ENCODE measurements at places on chromosomes 13 and 19.

- no peak for DNase-seq
These were observed 329.7 kb downstream of the UQCRFS1 start for GRCh38 chr19:28883241-28883693.

DNA sequence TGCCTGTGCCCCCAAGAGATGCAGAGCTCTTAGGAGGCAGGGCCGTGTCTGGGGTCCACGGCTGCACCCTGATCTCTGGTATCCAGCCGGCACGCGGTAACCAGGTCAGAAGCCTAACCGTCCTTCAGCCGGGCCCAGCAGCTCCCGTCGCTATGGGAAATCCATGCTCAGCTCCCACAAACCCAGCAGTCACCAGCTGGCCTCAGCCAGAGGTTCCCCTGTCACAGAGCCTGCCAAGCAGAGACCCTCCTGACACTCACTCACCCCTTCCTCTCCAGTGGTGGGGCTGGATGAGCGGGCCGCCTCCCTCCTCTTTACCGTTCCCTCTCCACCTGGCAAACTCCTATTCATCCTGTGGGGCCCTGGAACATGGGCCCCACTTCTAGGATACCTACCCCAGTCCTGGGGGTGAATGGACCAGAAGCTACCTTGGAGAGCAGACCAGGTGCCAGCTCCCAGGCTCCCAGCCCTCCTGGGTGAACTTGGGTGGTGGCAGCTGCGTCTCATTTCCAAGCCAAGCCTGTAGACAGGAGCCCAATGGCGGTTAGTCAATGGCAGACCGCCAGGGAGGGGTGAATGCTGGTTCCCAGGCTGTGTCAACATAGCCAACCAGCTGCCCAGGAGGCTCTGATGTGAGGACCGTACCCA lies 21.4 kb upstream of the TCF3 start:
- no peak for DNase-seq

DNA sequence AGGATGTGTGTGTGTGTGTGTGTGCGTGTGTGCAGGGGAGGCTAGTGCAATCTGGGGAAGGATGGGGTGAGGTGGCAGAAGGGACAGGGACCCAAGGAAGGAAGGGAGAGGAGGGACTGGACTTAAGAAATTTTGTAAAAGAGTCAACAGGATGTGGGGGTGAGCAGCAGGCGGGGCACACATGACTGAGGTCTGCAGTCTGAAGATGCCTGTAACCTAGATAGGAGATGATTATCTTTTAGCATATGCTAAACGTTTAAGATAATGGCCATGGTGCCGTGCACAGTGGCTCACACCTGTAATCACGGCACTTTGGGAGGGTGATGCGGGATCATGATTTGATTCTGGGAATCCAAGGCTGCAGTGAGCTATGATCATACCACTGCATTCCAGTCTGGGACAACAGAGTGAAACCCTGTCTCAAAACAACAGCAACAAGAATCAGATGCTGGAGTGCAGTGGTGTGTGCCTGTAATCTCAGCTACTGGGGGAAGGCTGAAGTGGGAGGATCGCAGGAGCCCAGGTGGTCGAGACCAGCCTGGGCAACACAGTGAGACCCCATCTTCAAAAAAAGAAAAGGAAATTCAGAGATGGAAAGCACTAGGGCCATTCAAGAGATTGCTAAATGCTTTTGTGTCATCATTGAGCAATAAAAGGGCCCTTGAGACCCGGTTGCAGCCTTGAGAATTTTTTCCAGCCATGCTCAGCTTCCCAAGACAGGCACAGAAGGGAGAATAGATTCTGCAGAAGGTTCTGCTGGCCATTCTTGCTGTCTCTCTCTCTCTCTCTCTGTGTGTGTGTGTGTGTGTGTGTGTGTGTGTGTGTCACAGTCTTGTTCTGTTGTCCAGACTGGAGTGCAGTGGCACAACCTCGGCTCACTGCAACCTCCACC lies 3.8 kb upstream of the ZNF414 start:
- peak; percentile 39 for DNase-seq

DNA sequence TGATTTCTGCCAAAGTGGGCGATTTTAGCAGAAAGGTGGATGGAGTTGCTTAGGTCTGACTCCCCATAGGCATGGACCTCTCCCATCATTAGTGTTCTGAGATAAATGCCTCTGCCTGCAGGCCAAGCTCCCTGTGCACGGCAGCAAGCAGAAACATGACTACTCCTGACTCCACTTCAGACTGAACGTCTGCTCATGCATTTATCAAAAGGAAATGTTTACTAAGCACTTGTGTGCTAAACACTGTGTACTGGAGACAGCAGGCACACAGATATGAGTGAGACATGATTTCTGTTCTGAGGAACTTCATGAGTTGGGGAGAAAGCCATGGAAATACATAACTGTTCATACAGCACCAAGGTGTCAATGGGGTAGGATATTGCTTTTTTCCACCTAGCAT lies 149.6 kb downstream of the MIPEP start:
- no peak for DNase-seq

- no peak for DNase-seq
These were observed 26.9 kb upstream of the RBM26 start for GRCh38 chr13:79432992-79433391.

DNA sequence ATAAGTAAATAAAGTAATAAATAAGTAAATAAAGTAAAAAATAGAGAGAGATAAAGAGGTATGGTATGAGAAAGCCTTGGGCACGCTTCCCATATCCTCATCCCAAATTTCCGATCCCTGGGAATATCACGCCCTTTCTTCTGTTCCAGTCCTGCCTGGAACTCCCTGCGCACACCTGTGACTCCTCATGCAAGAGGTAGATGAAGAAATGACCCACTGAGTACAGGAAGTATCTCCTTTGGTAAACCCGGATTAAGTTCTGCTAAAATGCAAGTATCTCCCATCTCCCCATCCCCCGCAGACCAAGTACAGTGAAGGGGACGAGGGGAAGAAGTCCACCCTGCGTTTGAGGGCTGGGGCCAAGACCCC lies 399 bp upstream of the ZNF136 start:
- DNase-seq, result no peak

DNA sequence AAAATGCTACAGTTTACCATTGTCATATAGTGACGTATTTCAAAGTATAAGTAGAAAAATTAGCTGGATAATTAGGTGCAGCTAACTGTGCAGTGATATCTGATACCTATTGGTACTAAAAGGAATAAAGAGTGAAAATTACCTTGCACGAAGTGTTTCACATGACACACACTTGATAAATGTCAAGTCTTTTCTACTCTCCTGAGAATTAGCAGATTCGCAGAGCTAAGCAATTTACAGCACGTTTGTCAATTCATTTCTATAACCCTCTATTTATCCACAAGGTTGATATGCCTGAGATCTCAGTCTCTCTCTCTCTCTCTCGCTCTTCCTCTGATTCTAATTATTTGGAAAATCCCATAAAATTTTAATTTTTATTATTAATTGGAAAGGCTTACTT lies 1109.0 kb downstream of the EFNB2 start:
- no peak for DNase-seq

DNA sequence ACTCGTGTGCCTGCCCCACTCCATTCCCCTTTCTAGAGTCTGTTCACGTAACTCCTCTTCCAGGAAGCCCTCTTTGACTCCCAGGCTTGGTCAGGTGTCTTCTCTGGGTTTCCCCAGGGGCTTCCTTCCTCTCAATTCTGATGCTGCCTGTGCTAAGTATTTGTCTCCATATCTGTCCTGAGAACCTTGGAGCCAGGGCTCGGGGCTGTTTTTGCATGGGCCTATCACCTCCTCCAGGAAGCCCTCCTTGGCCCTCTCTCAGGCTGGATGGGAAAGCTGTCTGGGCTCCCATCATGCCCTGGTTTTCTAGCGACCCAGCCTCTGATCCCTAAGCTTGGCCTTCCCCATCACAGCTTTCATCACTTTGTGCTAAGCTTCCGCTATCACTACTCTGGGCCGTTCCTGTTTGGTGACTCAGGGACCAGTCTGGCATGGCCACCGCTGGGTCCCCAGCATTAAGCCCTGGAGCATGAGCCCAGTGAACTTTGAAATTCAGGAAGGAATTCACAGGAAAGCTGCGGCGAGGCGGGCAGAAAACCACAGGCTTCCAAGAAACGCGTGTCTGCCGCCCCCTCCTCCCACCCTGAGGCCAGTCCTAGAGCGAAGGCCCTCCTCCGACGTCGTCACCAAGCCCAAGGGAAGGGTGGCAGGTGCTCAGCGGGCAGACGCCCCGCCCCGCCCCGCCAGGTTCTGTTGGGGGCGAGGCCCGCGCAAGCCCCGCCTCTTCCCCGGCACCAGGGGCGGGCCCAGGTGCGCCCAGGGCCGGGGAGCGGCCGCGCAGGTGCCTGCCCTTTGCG lies 486 bp upstream of the SPINT2 start:
- DNase-seq, result peak; percentile 66

GRCh38 chr19:30757837-30758617 lies 385.8 kb downstream of the ZNF536 start:
- DNase-seq, result no peak

- DNase-seq, result no peak
These were observed 3.5 kb upstream of the SBNO2 start for GRCh38 chr19:1177322-1178114.

DNA sequence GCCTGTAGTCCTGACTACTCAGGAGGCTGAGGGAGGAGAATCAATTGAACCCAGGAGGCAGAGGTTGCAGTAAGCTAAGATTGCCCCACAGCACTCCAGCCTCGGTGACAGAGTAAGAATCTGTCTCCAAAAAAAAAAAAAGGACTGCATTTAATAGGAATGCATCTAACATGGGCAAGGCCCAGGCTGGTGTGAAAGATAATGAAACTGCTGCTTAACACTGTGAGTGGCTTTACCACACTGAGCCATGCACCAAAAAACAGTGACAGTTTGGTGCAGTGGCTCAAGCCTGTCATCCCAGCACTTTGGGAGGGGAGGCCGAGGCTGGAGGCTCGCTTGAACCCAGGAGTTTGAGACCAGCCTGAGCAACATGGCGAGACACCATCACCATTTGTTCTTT lies 8.6 kb downstream of the GTF2F1 start:
- no peak for DNase-seq

- DNase-seq, result no peak
These were observed 65.6 kb downstream of the WASF3 start for GRCh38 chr13:26623125-26623524.

- DNase-seq, result no peak
These were observed 132.7 kb downstream of the ZDHHC20 start for GRCh38 chr13:21326155-21327031.

DNA sequence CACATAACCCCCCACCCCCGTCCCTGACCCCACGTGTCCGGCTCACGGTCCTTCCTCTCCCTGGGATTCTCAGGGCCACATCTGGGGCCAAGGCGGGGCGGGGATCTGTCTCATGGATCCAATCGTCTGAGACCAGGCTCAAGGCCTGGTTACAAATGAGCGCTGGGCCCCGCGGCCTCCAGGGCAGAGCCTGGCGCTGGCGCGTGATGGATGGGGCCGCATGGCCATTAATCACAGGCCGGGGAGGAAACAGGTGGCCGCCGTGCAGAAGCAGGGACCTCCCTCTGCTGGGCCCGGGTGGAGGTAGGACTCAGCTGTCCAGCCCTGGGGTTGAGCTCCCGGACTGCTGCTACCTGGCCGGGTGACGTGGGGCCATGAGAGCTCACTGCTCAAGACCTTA lies 5.8 kb upstream of the TLE5 start:
- DNase-seq, result no peak

DNA sequence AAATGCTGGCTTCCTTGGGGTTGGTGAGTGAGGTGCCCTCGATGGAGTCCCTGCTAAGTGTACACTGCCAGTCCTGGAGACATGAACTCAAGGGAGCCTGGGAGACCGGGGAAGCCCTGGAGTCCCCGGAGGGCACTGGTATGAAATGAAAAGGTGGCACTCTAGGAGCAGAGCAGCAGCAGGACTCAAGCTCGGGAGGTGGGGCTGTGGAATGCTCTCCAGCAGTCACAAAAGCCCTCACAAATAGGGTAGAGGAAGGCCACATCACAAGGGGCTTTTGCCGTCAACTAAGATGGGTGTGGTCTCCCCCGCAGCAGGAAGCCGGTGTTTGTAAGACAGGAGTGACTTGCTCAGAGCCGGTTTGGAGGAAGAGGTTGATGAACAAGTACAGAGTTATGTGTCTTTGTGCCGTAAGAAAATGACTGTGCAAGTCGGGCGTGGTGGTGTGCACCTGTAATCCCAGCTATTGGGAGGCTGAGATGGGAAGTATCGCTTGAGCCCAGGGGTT lies 19.3 kb downstream of the CCNE1 start:
- DNase-seq, result peak; percentile 37

GRCh38 chr13:36673838-36674326 lies at the start of gene SERTM1:
Gene SERTM1, plus strand, starts transcription at chr13:36674020. Its CDS starts 21,059 bp downstream, at chr13:36695079.
- DNase-seq, result no peak

DNA sequence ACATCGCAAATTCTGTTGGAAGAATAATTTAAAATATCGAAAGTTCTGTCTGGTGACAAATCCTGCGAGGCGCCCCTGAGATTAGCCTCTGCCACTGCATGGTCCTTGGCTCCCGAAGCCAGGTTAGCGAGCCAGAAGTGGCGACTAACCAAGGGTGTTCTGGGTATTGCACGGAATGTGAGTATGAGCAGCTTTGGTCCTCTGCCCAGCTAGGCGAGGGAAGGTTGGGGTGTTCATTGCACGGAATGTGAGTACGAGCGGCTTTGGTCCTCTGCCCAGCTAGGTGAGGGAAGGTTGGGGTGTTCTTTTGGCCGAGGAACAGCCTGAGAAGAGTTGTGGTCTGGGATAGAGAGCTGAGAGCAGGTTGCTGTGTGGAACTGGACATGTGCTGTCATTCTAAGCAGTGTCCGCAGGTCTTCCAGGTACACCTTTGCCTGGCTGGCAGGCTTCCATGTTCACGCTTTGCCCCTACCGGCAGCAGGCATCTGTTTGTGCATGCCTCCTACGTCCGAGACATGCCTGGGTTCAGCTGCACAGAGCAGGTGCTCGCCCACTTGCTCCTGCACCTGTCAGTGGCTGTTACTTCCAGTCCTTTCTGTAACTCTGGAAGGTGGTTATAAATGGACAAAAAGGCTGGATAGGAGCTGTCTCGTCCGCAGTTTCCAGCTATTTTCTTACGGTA lies 18.3 kb upstream of the TEX29 start:
- DNase-seq, result no peak

DNA sequence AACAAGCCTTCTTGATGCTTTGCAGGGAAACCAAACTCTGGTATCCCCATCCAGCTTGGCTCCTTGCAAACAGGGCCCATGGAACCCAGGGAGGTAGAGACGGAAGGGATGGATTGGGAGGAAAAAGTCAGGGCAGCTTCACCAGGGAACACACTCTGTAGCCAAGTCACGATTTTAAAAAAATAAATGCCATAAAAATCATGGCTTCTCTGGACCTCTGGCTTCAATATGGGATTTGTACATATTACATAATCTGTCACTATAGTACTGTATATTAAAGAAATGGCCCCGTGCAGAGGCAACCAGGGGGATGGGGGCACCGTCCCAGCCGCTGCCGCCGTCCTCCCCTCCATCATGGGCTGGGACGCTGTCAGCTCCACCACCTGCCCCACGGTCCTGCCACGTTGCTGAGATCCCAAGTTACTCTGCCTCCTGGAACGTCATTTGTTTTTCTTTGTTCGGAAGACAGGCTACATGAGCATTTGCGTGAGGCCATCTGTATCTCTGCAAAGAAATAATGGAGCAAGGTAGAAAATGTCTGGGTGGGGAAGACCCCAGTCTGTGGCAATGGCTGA lies 313.3 kb downstream of the ZNF536 start:
- DNase-seq, result no peak

DNA sequence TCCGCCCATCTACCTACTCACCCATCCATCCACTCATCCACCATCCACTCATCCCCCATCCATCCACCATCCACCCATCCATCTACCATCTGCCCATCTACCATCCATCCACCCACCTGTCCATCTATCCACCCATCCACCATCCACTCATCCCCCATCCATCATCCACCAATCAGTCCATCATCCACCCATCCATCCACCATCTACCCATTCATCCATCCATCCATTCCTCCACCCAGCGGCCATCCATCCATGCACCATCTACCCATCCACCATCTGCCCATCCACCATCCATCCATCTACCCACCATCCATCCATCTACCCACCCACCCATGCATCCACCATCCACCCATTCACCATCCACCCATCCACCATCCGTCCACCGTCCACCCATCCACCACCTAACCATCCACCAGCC lies 13.6 kb upstream of the JUND start:
- no peak for DNase-seq

All from stimulated activated CD4-positive, alpha-beta T cell treated with anti-CD3 and anti-CD28 coated beads, TNF-alpha, amount 100 ng/mL, for 1 hour (primary cell).